Stimulated activated CD4-positive, alpha-beta T cell treated with anti-CD3 and anti-CD28 coated beads, TNF-alpha, amount 100 ng/mL, for 24 hours (primary cell): ENCODE measurements at places on chromosomes 11 and 22.

- DNase-seq = no peak
Observed at GRCh38 chr11:28461338-28461737, 353.1 kb downstream of the METTL15 start.

GRCh38 chr22:32803020-32803737 lies 1.7 kb downstream of the TIMP3 start:
- no peak for DNase-seq

DNA sequence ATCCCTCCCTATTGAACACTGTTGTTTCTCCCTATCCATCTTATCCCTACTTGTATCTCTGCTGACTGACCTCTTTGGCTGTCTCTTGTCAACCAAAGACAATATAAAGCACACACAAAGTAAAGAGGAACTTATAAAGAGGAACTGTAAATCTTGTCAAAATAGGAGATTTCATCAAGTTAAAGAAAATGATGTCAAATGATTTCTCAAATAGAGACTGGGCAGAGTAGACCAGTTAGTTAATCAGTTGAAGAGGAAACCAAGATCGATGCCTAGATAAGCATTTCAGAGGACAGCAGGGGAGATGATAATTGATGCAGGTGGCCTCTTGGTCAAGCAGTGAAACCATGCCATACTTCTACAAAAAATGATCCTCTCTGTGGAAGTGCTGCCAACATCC lies 22.7 kb downstream of the KCNQ1OT1 start:
- DNase-seq = no peak

- no peak for DNase-seq
Observed at GRCh38 chr11:20243974-20244373, 83.7 kb upstream of the DBX1 start.

GRCh38 chr11:107054391-107054790 lies 36.1 kb upstream of the GUCY1A2 start:
- no peak for DNase-seq

- no peak for DNase-seq
Observed at GRCh38 chr11:126660761-126661425, 305.4 kb downstream of the ST3GAL4 start.

DNA sequence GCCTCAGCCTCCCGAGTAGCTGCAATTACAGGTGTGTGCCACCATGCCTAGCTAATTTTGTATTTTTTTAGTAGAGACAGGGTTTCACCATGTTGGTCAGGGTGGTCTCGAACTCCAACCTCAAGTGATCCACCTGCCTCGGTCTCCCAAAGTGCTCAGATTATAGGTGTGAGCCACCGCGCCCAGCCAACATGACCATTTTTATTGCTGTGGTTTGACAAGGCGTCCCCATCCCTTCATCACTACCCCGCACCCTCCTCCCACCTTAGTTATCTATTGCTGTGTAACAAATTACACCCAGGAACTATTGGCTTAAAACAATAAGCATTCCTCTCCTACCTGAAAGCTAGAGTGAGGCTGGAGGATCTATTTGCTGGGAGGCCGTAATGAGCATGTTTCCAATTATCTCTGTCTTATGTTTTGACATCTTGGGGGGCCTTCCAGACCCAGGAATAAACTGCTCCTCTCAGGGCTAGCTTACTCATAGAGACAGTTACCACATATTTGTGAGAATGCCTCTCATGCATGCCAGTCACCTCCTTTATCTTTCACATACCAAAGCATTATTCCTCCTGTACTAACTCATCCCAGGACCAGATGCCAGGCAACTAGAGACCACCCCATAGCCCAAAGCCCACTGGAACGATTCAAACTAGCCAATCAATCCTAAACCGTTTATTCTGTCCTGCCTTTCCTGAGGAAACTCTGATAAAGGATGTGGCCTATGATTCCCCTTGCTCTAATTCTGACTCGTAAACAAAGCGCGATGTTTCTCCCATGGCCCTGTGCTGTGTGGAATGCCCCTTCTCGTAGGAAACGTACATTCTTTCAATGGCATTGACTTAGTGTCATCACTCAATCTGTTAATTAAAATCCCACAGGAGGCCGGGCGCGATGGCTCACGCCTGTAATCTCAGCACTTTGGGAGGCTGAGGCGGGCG lies 19.4 kb downstream of the SNU13 start:
- no peak for DNase-seq

DNA sequence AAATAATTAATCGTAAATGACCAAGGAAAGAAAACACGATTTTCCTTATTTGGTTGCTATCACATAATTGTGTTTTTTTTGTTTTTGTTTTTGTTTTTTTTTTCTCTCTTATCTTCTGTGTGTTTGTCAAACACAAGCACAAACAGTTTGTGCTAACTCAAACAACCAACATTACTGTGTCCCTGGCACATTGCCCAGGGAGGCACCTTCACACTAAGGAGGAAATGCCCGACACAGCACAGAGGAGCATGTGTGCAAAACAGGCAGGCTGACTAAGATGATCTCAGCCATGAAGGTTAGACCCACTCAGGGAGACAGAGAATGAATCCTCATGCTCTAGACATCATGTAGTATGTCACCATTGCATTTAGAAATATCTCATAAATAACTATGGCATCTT lies 130.1 kb downstream of the SOX6 start:
- DNase-seq = no peak

DNA sequence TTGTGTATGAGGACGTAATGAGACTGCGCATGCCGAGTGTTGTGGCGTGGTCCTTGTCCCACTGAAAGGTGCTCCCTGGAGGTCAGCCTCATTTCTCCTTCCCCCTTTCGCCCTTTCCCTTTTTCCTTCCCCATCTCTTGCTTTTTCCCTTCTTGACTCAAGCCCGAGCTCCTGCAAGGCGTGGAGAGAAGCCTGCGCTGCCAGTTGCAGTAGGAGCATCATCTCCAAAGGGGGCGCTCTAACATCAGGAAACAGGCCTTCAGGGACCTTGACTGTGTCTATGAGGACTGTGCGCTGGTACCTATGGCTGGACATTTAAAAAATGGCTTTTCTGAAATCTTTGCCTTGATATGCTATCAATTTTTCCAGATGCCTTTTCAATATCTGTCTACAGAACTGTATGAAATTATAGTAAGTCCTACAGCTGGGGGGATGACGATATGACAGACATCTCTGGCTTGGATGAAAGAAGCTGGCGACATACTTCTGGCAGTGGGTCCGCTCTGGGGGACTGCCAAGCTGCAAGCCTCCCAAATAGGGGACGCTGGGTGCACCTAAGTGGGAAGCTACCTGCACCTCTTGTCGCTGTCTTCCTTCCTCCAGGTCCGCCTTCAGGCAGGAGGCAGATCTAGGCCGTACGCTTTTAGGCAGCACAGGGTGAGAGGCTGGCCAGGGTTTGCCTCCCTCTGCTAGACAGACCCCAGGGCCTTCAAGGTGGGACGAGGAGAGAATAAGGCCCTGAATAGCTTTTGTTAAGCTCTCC lies 96.5 kb downstream of the NXPE2 start:
- no peak for DNase-seq

GRCh38 chr22:36736701-36737320 lies 33.3 kb upstream of the CACNG2 start:
- no peak for DNase-seq

DNA sequence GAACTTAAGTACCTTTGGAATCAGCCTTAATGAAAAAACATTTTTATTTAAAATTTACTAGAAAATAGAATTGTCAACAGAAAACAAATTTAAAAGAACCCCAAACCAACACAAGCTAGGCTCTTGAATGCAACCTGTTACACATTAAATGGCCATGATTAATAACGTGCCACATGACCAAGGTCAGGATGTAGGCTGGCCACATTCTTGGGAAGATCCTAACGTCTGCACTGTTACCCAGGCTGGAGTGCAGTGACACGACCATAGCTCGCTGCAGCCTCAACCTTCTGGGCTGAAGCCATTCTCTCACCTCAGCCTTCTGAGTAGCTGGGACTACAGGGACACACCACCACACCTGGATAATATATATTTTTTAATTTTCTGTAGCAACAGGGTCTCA lies 126.4 kb upstream of the APOA1 start:
- no peak for DNase-seq

GRCh38 chr22:17552737-17553136 lies 10.6 kb upstream of the SLC25A18 start:
- DNase-seq = no peak

- DNase-seq = no peak
Observed at GRCh38 chr11:32118025-32118974, 27.4 kb downstream of the RCN1 start.

- no peak for DNase-seq
Observed at GRCh38 chr22:49532869-49533802, 294.5 kb downstream of the BRD1 start.

- no peak for DNase-seq
Observed at GRCh38 chr11:109680127-109680526, 258.1 kb downstream of the C11orf87 start.

DNA sequence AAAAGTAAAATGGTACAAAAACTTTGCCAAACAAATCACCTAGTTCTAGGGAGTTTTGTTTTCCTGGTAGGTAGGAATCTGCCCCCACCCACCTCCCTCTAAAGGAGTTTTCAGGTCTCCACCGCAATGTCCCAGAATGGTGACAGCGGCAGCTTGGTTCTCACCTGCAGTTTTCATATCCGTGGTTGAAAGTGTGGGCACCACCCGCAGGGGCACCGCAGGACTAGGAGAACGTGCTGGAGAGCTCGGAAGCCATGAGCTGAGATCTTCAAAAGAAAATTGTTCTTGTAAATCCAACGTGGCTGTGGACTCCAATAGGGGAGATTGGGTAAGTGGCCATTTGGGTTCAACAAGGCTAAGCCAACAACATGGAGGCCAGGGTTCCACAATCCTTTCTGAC lies 10.8 kb downstream of the NFRKB start:
- no peak for DNase-seq

DNA sequence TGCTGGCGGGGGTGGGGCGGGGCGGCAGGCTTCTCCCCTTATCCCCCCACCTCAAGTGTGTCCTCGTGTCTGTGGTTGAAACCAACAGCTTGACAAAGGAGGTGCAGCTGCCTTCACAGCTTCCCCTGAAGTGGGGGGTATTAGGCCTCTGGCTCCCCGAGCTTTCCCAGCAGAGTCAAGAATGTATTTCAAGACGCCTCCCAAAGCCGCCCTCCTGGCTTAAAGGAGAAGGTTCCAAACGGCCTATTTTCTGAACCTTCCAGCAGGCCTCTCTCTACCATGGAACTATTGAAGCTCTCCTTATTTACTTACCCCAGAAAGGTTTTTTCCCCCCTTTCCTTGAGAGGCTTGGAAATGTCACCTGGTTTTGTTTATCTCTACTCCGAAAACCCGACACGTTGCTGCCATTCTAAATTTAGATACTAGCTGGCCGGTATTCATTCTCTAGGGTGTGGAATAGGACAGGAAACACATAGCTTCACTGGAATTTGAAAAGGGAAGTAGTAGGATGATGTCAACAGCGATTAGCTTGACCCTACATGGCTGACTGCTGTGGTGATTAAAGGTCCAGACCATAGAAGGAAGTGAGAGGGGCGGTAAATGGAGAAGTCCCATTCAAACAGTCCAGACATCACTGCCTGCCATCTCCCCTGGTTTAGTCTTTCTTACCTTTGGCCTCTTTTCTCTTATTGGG lies 671 bp upstream of the PICALM start:
- DNase-seq = no peak

GRCh38 chr22:45008751-45009605 lies 827 bp downstream of the PHF21B start:
- no peak for DNase-seq

- DNase-seq = peak; percentile 51
Observed at GRCh38 chr22:43230971-43231723, 44.2 kb upstream of the TTLL12 start.

- DNase-seq = no peak
Observed at GRCh38 chr11:90846628-90847027, 623.8 kb upstream of the CHORDC1 start.

GRCh38 chr11:104120493-104121137 lies 43.3 kb downstream of the PDGFD start:
- no peak for DNase-seq

- DNase-seq = no peak
Observed at GRCh38 chr22:32961497-32961896, 96.7 kb downstream of the SYN3 start.

DNA sequence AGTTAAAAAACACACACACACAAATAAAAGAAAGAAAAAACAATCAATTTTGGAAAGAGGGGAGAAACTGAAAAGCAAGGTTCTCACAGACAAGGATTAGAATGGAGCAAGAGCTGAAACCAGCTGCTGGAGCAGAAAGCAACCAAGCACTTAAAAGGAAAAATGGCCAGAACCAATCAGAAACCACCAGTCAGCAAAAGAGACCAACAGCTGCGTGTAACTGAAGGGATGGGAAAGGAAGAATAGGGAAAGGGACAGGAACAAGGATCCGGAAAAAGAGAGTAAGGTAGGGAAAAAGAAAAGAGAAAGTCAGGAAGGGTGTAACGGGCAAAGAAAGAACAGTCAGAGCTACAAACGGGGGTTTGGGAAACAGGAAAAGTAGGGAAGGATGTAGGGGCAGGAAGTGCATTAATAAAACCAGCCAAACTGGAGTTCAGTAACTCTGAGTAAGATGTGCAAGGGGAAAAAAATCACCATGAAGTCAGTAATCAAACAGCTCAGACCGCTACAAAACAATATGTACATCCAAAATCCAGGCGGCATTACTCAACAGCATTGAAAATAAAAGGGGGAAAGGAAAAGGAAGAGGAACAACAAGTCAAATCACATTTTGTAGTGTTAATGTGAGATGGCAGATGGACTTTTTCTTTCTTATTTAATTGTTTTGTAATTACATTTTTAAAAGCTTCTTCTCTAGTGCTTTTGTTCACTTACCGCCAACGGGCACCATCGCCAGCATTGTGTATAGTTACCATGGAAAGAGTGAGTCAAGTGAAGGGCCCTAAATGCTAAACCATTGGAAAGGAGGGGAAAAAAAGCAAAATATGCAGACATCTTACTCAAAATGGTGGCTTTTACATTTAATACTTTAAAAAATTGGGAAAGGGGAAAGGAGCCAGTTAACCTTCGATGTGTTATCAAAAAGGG lies 49.2 kb downstream of the APOL5 start:
- no peak for DNase-seq

- DNase-seq = no peak
Observed at GRCh38 chr11:63609536-63609935, 4.7 kb downstream of the PLAAT3 start.

DNA sequence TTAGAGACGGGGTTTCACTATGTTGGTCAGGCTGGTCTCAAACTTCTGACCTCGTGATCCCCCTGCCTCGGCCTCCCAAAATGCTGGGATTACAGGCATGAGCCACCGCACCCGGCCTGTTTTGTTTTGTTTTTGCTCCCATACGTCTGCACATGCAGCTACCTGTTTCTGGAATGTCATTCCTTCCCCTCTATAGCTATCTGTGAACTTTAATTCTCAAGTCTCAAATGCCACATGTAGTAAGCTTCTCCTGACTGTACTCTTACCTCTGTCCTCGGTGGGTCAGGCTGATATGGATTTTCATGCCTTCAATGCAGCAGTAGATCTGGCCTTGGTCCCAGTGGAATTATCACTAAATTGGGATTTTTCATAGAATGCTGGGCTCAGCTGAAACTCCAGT lies 12.4 kb upstream of the SWAP70 start:
- no peak for DNase-seq

DNA sequence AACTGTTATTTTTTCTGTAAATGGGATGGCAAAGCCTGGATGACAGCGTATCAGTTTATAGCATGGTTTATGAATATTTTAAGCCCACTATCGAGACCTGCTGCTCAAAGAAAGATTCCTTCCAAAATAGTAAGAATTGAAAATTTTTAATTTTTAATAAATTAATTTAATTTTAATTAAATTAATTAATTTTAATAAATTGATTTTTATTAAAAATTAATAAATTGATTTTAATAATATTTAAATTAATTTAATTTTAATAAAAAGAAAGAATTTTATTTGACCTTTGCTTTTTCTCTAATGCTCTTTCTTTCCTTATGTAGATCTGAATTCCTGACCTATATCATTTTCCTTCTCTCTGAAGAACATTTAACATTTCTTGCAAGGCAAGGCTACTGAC lies 62.9 kb downstream of the EXT2 start:
- DNase-seq = no peak

GRCh38 chr11:91308069-91308468 lies 916.5 kb upstream of the FAT3 start:
- DNase-seq = no peak
